Upper lobe of right lung (tissue), 1 donor: ENCODE measurements at places on chromosomes 7 and 10. TPM values are rescaled to one million over a fixed set of nuclear protein-coding genes. Genes with fewer than 3 reads are reported as not detected.

CHAT gene
- total RNA-seq, result not detected

NKX2-3 gene
- total RNA-seq, result 0.26 TPM

NYAP1 gene
- total RNA-seq, result 0.55 TPM

SOSTDC1 gene
- 3.7 TPM for total RNA-seq

HMX3 gene
- total RNA-seq, result not detected

IQUB gene
- total RNA-seq, result 0.75 TPM

ABCB4 gene
- total RNA-seq, result 0.41 TPM

ADIRF gene
- 155 TPM for total RNA-seq

RTKN2 gene
- 93.7 TPM for total RNA-seq

HOXA11 gene
- total RNA-seq, result not detected

CCDC146 gene
- total RNA-seq, result 4.3 TPM

PPP1R17 gene
- total RNA-seq, result not detected

ICA1 gene
- total RNA-seq, result 27.0 TPM

NPC1L1 gene
- 0.17 TPM for total RNA-seq

PDIA4 gene
- 117 TPM for total RNA-seq

METTL27 gene
- 2.3 TPM for total RNA-seq

VSTM4 gene
- 19.5 TPM for total RNA-seq

IFIT1B gene
- total RNA-seq, result not detected

TMEM168 gene
- 26.3 TPM for total RNA-seq

NUTM2E gene
- not detected for total RNA-seq

CUTC gene
- total RNA-seq, result 15.8 TPM

MRLN gene
- not detected for total RNA-seq

STEAP4 gene
- 53.9 TPM for total RNA-seq

MALRD1 gene
- 7.0 TPM for total RNA-seq

PAPOLB gene
- 0.38 TPM for total RNA-seq

ANKRD1 gene
- 156 TPM for total RNA-seq

GPR15LG gene
- not detected for total RNA-seq

APBB1IP gene
- total RNA-seq, result 19.2 TPM

TPST1 gene
- total RNA-seq, result 20.1 TPM

CALY gene
- not detected for total RNA-seq

HOXA2 gene
- total RNA-seq, result 2.1 TPM

ASAH2 gene
- 1.5 TPM for total RNA-seq

TMEM270 gene
- not detected for total RNA-seq

TMEM140 gene
- total RNA-seq, result 31.2 TPM

IGF2BP3 gene
- 3.3 TPM for total RNA-seq

OPN1SW gene
- not detected for total RNA-seq
